IMR-90 (cell line): ENCODE measurements at places on chromosomes 6 and 20. TPM values are rescaled to one million over a fixed set of nuclear protein-coding genes. Genes with fewer than 3 reads are reported as not detected.

SLC26A8 gene
- total RNA-seq: not detected in 2 replicates

GRCh38 chr6:159089909-159090308, 45.1 kb upstream of the TAGAP start:
- DNase-seq: no peak

DNA sequence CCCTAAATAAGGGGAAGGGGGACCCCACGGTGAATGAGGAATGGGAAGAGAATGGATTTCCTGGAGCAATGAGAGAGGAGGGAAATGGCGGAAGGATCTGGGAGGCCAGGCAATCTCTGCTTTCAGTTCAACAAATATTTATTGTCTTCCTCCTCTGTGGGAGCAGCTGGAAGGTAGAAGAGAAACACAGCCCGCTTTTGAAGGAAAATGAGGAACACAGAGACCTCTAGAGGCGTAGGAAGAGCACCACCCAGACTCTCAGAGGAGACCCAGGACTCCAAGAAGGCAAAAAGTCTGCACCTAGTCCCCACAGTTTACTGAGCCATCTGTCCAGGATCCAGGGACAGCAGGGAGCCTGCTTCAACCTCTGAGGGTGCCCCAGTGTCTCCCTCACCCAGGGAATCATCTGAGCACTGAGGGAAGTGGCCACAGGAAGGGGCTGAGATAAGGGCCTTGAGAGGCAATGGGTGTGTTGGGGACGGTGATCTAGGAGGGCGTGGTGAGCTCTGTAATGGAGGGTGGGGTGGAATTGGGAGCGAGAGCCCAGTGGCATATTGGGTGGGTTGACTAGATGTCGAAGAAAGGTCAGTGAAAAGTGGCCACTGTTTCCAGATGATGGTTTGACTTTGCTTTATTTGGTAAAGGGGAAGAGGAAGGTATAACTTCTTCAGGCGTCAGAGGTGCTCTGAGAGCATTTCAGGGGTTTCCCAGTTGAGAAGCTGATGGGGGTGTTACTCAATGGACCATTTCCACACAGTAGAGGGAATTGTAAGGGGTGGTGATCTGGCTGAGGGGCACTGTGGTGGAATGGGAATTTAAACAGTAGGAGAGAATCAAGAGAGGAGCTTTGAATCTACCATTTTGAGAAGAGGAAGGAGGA, 610 bp downstream of the PSORS1C1 start:
- peak; percentile 42 for DNase-seq

UBE3D gene
- total RNA-seq: 6.3 and 6.7 TPM in 2 replicates

DNA sequence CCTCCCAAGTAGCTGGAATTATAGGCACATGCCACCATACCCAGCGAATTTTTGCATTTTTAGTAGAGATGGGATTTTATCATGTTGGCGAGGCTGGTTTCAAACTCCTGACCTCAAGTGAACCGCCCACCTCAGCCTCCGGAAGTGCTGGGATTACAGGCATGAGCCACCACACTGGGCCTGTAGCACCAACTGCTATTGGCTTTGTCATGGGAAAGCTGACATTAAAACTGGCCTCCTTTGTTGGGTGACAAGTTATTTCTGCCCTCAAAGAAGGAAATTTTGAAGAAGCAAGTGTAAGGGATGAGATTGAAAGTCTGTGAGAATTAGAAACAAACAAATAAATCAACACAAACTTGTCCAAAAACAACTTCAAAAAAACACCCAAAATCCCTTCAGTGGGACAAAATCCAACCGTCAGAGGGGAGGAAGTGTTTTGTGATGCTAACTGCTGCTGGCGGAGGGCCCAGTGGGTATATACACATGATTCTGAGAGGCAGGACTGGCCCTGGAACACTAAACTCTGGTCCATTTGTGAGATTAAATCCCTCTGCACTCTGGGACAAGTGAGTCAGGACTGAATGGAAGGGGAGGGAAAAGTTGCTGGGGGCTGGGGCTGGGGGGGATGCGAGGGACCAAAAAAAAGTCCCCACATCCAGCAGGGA, 87.5 kb upstream of the NAA20 start:
- DNase-seq: peak; percentile 53

DNA sequence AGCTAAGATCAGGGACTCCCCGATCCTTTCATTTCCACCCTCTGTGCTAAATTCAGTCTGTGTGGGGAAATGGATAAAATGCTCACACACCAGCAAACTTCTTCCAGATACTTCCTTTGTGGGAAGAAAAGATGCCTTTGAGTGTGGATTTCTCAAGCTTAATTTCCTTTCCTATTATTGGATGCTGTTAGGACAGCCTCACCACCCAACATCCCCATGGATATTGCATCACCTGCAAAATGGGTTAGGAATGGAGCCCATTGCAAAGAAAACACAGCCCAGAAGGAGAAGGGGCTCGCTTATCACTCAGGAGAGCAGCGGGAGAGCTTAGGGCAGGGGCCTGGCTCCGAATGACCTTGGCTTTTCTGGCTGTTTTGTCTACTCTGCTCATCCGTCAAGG, 272.2 kb downstream of the CDC5L start:
- DNase-seq: no peak
